ENCODE measurements at places on chromosomes 3 and 15.

- no peak overlapping the region for H3K27ac ChIP-seq
- no peaks in the 10 kb centered on the region for H3K27me3 ChIP-seq
- H3K4me1 ChIP-seq, result peaks cover 27% of the 10 kb centered on the region
- DNase-seq, result no peak
- H3K36me3 ChIP-seq, result no peaks in the 10 kb centered on the region
These were observed 14.4 kb downstream of the FGD5 start for GRCh38 chr3:14832975-14833722.

GRCh38 chr3:114119776-114120175, 59.1 kb downstream of the DRD3 start:
- no peak overlapping the region for H3K27ac ChIP-seq
- no peaks in the 10 kb centered on the region for H3K36me3 ChIP-seq
- no peak for DNase-seq
- H3K4me3 ChIP-seq, result no peak overlapping the region
- no peaks in the 10 kb centered on the region for H3K4me1 ChIP-seq

DNA sequence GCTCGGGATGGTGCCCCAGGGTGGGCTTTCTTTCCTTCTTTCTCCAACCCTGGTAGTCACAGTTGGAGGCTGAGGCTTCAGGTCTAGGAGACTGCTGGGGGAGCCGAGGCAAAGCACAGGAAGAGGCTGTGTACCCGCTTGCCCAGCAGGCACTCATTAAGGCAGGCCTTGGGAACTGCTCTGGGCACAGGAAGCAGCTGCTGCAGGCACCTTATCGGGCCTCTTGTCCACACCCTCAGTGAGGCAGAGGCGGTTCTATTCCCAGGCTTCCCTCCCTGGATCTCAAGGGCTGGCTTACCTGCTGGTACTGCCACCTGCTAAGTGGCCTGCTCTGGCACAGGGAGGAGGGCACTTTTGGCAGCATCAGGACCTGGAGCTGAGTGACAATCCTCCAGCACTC, 15.8 kb upstream of the GRM2 start:
- no peaks in the 10 kb centered on the region for H3K4me1 ChIP-seq
- no peaks in the 10 kb centered on the region for H3K36me3 ChIP-seq
- H3K27me3 ChIP-seq, result no peaks in the 10 kb centered on the region
- H3K27ac ChIP-seq, result no peak overlapping the region
- no peak overlapping the region for H3K4me3 ChIP-seq

- H3K27ac ChIP-seq, result no peak overlapping the region
- H3K4me3 ChIP-seq, result no peak overlapping the region
- H3K27me3 ChIP-seq, result no peaks in the 10 kb centered on the region
- H3K4me1 ChIP-seq, result no peaks in the 10 kb centered on the region
- DNase-seq, result no peak
These were observed 46.1 kb downstream of the GPR176 start for GRCh38 chr15:39873978-39874377.

- H3K4me1 ChIP-seq, result no peaks in the 10 kb centered on the region
- H3K27ac ChIP-seq, result no peak overlapping the region
- no peak for DNase-seq
These were observed 225.5 kb downstream of the GRM7 start for GRCh38 chr3:7086417-7086816.

GRCh38 chr3:38580450-38581382, 68.8 kb downstream of the SCN5A start:
- no peaks in the 10 kb centered on the region for H3K36me3 ChIP-seq
- no peak for DNase-seq
- no peaks in the 10 kb centered on the region for H3K27me3 ChIP-seq
- no peaks in the 10 kb centered on the region for H3K4me1 ChIP-seq
- no peak overlapping the region for H3K27ac ChIP-seq

DNA sequence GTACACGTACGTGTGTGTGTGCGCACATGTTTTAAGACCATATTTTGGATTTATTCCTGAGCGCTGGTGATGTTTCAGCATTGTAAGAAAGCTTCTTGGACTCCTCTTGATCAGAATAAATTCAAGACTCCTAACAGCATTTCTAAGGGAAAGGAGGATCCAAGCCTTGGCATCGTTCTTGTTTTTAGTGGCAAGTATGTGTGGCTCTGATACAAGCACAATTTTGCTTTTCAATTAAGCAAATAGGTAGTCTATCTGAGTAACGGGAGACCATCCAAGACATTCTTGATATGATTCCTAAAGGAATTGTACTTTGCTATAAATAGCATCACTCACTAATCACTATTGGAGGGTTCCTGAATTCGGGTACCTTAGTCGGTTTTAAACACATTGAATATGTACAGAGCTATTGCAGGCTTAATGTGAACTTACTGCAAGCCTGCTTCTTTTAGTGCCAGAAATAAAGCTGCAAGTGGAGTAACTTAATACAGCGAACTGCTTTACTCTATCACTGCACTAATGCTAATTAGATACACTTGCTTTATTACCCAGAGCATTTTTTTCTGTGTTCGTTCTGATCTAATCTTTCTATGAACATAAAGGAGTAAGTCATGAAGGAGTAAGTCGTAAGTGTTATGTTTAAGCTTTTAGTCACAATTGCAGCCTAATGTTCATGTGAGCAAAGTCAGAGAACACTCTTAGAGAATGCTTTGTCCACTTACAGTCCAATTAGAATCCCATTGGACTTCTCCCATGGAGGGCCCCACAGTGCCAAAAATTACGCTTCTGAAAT, 186.3 kb downstream of the MCTP2 start:
- no peaks in the 10 kb centered on the region for H3K36me3 ChIP-seq
- peaks cover 1% of the 10 kb centered on the region for H3K4me1 ChIP-seq
- no peak for DNase-seq
- no peak overlapping the region for H3K4me3 ChIP-seq
- no peak overlapping the region for H3K27ac ChIP-seq

DNA sequence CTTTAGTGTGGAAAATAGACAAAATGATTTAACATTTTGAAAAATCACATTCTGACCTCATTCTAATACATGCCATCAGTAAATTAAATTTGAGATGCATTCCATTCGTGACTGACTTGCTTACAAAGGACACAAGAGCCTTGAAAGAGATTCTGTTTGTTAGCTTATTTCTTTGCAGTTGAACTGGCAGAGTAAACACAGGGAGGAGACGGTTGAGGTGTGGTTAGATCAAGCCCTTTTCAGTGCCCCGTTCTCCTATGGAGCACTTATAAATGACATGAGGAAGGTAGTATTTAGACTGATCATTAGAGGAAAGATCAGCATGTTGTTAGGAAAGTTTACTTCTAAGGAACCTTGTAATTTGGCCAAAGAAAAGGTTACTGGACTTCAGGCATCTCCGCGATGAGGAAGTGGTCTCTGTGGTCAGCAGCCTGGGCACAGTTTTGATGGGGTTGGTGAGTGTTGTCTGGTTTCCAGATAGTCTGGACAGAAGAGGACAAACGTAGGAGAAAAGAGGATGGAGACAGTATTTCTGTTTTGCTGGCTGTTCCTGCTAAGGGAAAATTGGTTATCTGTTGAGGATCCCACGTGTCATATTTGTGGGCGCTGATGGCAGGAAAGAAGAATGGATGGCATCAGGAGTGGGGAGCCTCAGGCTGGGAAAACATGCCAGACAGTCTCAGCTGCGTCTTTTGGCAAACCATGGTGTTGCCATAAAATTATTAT, 328.9 kb upstream of the TBL1XR1 start:
- no peaks in the 10 kb centered on the region for H3K36me3 ChIP-seq
- no peak overlapping the region for H3K27ac ChIP-seq
- H3K4me1 ChIP-seq, result no peaks in the 10 kb centered on the region
- H3K4me3 ChIP-seq, result no peak overlapping the region

GRCh38 chr3:72178463-72179106, 393.6 kb upstream of the PROK2 start:
- H3K4me3 ChIP-seq, result no peak overlapping the region
- H3K27me3 ChIP-seq, result no peaks in the 10 kb centered on the region
- DNase-seq, result no peak
- no peaks in the 10 kb centered on the region for H3K36me3 ChIP-seq

DNA sequence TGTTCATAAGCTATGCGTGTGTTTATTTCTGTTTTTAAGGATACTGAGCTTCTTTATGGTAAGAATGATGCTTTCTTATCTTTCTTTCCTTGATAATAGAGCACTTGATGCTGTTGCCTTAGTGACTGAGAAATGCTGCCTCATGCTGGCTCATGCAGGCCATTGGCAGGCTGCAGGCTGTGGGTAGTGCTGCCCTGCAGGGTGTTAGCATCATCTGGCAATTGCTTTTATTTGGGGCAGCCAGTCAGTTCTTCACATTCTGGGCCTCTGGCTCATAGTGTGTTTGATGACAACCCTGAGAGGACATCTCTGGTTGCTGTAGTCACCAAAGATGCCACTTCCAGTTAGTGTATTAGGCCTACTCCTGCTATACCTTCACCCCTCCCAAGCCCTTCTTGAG, 66.2 kb upstream of the ONECUT1 start:
- no peaks in the 10 kb centered on the region for H3K4me1 ChIP-seq
- no peaks in the 10 kb centered on the region for H3K36me3 ChIP-seq
- no peak overlapping the region for H3K27ac ChIP-seq
- no peak overlapping the region for H3K4me3 ChIP-seq
- no peak for DNase-seq
- no peaks in the 10 kb centered on the region for H3K27me3 ChIP-seq

DNA sequence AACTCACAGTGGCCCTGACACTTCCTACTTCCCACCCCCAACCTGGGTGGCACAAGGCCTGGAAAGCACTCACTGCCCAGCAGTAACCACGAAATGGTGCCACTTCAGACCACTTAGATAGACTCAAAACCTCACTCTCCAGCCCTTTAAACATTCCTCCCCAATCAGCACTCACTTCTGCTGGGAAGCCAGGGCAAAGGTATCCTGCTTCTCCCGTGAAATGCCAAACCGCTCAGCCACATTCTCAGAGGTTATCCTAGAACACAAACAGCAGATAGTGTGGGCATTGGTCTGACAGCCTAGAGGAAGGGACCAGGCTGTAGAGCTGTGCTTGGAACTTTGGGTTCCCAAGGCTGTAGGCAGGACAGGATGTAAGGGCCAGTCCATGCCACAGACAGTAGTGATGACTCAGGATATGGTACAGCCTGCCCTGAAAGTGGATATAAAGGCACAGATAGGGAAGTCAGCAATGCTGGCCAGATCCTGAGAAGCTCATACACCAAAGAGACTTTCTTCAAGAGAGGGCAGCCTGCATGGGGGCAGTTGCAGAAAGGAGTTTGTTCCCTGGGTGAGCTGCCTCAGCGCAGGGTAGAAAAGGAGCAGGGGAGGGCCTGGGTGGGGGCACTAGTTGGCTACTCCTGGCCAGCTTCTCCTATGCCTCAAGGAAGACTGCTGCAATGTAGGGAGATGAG, 9.2 kb downstream of the ACAA1 start:
- no peak overlapping the region for H3K4me3 ChIP-seq
- peaks cover 2% of the 10 kb centered on the region for H3K4me1 ChIP-seq
- H3K27me3 ChIP-seq, result no peaks in the 10 kb centered on the region

DNA sequence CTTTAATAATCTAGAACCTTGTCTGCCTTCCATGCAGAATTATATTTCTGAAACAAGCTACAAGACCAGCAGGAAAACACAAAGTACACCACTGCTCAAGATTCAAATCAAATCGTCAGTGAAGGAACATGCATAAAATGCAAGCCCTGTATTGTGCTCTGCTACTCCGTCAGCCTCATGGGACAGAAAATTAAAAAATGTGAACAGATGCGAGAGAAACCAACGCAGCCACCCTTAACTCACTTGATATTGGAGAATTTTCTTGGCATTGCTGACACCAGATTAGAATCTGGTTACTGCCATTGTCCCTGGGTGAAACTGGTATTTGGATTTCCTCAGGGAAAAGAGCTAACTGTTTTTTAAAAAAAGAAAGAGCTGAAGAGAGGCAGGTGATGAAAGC, 23.6 kb downstream of the ANXA2 start:
- no peak overlapping the region for H3K27ac ChIP-seq
- no peaks in the 10 kb centered on the region for H3K27me3 ChIP-seq
- peaks cover 12% of the 10 kb centered on the region for H3K4me1 ChIP-seq
- no peak for DNase-seq
- no peak overlapping the region for H3K4me3 ChIP-seq

- no peak for DNase-seq
- no peaks in the 10 kb centered on the region for H3K27me3 ChIP-seq
These were observed 13.0 kb downstream of the TGM5 start for GRCh38 chr15:43253431-43254403.

GRCh38 chr15:77564938-77565337, 67.8 kb downstream of the LINGO1 start:
- H3K4me3 ChIP-seq, result no peak overlapping the region
- no peaks in the 10 kb centered on the region for H3K36me3 ChIP-seq
- peaks cover 6% of the 10 kb centered on the region for H3K4me1 ChIP-seq
- H3K27me3 ChIP-seq, result no peaks in the 10 kb centered on the region

- DNase-seq, result no peak
- H3K27me3 ChIP-seq, result no peaks in the 10 kb centered on the region
- H3K4me3 ChIP-seq, result no peak overlapping the region
- no peak overlapping the region for H3K27ac ChIP-seq
These were observed 59.8 kb upstream of the UNC13C start for GRCh38 chr15:53918180-53919079.

DNA sequence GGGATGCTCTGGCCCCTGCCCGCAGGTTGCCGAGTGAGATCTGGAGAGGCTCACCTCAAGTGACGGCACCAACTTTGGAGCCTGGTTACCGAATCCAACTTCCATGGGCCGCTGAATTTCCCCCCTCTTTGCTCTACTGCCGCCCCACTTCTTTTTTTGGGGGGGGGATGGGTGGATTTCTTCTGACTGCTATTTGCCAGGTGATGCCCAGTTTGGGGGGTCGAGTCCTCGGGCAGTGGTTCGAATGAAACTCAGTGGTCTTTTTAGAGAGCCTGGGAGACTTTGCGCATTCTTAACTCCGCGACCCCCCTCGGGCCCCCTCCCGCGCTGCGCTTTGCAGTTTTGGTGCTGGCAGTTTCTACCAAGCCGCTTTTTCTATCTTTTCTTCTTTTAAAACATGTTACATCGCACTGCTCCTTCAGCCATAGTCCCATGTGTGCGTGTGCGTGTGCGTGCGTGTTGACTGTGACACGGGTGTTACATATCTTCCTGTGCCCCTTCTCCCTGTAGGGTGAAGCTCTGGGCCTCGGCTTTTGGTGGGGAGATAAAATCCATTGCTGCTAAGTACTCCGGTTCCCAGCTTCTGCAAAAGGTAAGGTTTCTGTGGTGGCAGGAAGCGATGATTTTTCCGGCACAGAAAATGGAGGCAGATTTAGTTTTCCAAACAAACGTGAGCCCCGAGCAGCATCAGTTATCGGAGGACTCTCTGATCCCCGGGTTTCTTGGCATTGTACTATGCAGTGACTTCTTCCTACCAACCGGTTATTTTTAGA, 837 bp downstream of the CACNA2D3 start:
- no peaks in the 10 kb centered on the region for H3K4me1 ChIP-seq
- H3K36me3 ChIP-seq, result no peaks in the 10 kb centered on the region
- no peaks in the 10 kb centered on the region for H3K27me3 ChIP-seq
- H3K27ac ChIP-seq, result peak overlapping the region; percentile 82
- peak; percentile 45 for DNase-seq

GRCh38 chr3:159897331-159898075, 91.1 kb upstream of the IL12A start:
- H3K4me1 ChIP-seq, result peaks cover 6% of the 10 kb centered on the region
- no peak overlapping the region for H3K4me3 ChIP-seq
- no peak overlapping the region for H3K27ac ChIP-seq
- no peaks in the 10 kb centered on the region for H3K36me3 ChIP-seq
- H3K27me3 ChIP-seq, result no peaks in the 10 kb centered on the region

- H3K27me3 ChIP-seq, result no peaks in the 10 kb centered on the region
- H3K36me3 ChIP-seq, result no peaks in the 10 kb centered on the region
- H3K4me3 ChIP-seq, result peak overlapping the region; percentile 24
- H3K4me1 ChIP-seq, result peaks cover 9% of the 10 kb centered on the region
- DNase-seq, result peak; percentile 32
- H3K27ac ChIP-seq, result peak overlapping the region; percentile 65
These were observed 15.8 kb upstream of the SOX2 start for GRCh38 chr3:181695661-181696491.

GRCh38 chr3:158769952-158770740, 31.7 kb upstream of the MFSD1 start:
- H3K27ac ChIP-seq, result peak overlapping the region; percentile 30
- no peaks in the 10 kb centered on the region for H3K27me3 ChIP-seq
- H3K36me3 ChIP-seq, result no peaks in the 10 kb centered on the region
- peaks cover 18% of the 10 kb centered on the region for H3K4me1 ChIP-seq
- H3K4me3 ChIP-seq, result no peak overlapping the region

Measured in ovary (tissue), 10 donors.